ENCODE measurements at places on chromosomes 4 and X. TPM values are rescaled to one million over a fixed set of nuclear protein-coding genes. Genes with fewer than 3 reads are reported as not detected.

DNA sequence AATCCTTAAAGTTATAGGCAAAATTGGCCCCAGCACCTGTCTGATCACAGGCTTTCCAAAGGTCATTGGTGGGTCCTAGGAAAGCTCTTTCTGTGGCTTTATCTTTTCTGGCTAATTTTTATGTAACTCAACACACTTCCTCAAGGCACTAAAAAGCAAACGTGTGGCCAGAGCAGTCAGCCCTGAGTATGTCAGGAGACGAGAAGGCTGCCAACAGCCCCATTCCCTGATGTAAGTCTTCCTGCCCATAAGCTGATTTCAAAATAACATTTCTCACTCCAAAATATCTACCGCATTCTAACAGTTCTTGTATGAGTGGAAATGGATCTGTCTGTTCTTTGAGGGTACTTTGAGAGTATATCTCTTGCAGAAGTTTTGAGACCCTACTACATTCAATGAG lies 25.5 kb upstream of the FUNDC1 start:
- no peak for DNase-seq

DNA sequence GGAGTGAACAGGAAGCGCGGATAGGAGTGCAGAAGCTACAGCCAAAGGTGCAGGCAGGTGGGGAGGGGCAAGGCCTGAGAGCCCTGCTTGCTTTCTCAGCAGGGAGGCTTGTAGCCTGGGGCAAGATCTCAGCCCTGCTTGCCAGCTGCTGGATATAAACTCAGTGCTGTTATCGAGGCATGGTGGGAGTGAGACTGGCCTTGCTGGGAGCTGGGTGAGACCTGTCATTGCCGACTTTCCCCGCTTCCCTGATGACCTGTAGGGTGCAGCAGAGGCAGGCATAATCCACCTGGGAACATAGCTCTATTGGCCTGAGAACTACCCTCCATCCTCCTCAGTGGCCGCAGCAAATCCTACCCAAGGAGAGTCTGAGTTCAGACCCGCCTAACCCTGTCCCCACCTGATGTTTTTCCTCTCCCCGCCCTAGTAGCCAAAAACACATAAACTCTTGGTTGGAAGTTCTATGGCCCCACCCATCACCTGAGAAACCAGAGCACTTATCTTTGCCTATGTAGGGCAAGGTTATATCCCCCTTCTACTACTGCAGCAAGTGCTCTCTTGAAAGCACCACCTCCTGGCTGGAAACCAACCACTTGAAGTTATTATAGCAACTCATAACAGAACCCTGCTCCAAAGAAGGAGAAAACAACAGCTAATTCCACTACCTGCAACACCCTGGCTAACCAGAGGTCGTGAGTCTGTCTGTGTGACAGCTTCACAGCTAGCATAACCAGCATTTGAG lies 80.7 kb downstream of the FHIP1A start:
- DNase-seq: no peak

- no peak for DNase-seq
Observed at GRCh38 chrX:25674776-25675175, 463.4 kb upstream of the MAGEB18 start.

GRCh38 chrX:7050271-7050670 lies 97.2 kb upstream of the STS start:
- DNase-seq: no peak

Gene TIGD4
- 0.15 TPM for total RNA-seq

Measured in right cardiac atrium (tissue), 5 donors.